Thoracic aorta (tissue), 2 donors: ENCODE measurements at places on chromosomes 6 and 20.

DNA sequence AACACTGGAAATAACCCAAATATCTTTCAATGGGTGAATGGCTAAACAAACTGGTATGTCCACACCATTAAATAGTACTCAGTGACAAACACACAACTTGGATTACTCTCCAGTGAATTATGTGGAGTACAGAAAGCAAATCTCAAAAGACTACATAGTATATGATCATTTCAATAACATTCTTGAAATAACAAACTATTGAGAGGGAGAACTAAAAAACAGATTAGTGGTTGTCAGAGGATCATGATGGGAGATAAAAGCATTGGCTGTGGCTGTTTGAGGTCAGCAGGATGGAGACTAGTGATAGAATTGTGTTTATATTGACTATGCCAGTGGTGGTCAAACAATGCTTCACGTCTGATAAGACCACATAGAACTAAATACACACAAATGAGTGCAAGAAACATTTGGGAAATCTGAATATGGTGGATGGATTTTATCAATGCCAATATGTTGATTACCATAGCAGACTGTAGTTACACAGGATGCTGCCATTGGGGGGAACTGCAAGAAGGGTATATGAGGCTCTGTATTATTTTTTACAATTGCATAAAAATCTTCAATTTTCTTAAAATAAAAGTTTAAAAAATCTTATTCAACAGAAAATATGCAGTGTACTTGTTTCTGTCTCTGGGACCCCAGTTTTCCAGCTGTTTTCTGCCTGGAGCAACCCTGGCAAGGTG, 242.0 kb downstream of the TBXT start:
- no peaks in the 10 kb centered on the region for H3K4me1 ChIP-seq
- H3K4me3 ChIP-seq = no peak overlapping the region
- no peak for DNase-seq
- H3K27me3 ChIP-seq = no peaks in the 10 kb centered on the region
- no peak overlapping the region for H3K27ac ChIP-seq
- H3K36me3 ChIP-seq = no peaks in the 10 kb centered on the region

GRCh38 chr6:166253778-166254204, 54.4 kb downstream of the PRR18 start:
- peak overlapping the region; percentile 66 for H3K4me3 ChIP-seq
- no peak for DNase-seq
- no peaks in the 10 kb centered on the region for H3K27me3 ChIP-seq
- H3K27ac ChIP-seq = no peak overlapping the region

- no peak overlapping the region for H3K27ac ChIP-seq
- no peaks in the 10 kb centered on the region for H3K36me3 ChIP-seq
- no peak overlapping the region for H3K4me3 ChIP-seq
- no peak for DNase-seq
- H3K4me1 ChIP-seq = no peaks in the 10 kb centered on the region
Observed at GRCh38 chr6:130744576-130745366, 82.4 kb upstream of the SMLR1 start.

DNA sequence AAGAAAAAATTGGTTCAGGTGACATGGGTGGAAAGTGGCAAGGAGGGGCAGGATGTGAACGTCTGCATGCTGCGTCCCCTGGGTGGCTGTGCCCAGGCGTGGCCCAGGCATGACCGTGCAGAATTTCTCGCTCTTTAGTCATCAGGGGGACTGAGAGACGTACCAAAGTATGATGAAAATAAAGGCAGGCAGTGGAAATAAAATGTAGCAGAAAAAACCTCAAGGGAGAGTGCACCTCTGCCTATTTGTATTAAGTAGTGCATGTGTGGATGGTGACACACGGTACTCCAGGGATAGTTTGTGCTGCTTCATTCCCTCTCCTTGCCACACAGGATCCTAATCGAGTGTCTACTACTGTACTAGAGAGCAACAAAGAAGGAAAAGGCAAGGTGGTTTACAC, 81.1 kb downstream of the ATP9A start:
- peaks cover 14% of the 10 kb centered on the region for H3K36me3 ChIP-seq
- no peak overlapping the region for H3K27ac ChIP-seq
- H3K4me1 ChIP-seq = no peaks in the 10 kb centered on the region
- no peak overlapping the region for H3K4me3 ChIP-seq

DNA sequence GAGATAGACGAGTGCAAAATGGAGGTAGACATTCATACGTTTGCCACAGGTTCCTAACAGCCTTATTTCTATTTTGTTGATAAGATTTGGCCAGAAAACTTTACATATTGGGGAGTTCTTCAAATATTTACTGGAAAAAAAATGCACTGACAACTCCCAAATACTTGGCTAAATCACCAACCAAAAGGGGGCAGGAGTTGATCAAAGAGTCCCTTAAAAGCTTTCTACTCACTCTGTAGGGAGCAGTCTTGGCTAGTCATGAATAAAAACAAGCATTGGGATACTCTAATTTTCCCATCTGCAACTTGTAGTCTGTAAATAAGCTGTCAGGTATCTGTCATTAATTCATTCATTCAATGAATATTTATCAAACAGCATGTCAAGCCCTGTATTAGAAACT, 18.4 kb downstream of the TENT5A start:
- no peaks in the 10 kb centered on the region for H3K27me3 ChIP-seq
- H3K36me3 ChIP-seq = no peaks in the 10 kb centered on the region
- no peak overlapping the region for H3K4me3 ChIP-seq
- no peaks in the 10 kb centered on the region for H3K4me1 ChIP-seq
